Kasumi-1 (cell line): ENCODE measurements at places on chromosomes 13 and 19.
A peak's percentile ranks its signal among the peaks of the same experiment; 100 is the strongest.

DNA sequence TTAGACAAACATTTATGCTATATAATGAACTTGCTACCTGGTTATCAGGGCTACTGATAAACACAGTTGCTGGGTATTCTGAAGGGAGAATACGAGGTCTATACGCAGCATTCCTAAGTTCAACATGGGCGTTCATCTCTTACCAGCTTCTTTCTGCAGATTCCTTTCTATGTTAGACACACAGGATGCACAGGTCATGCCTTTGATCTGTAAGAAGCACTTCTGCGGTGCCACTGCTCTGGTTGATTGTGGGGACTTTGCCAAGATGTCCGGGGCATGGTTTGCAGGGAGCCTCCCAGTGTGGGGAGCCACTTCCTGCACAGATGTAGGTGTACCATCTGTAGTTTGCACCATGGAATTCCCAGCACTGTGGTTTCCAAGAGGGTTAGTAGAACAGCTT, 40.9 kb downstream of the ATP7B start:
- DNase-seq: no peak

GRCh38 chr13:106774621-106775020, 206.7 kb upstream of the ARGLU1 start:
- no peak for DNase-seq

GRCh38 chr19:6963937-6964336, 57.3 kb downstream of the MBD3L2B start:
- peak; percentile 20 for DNase-seq

- DNase-seq: no peak
Measured at GRCh38 chr13:112069061-112069844, 2.3 kb downstream of the SOX1 start.

GRCh38 chr19:3374369-3375112, 8.2 kb downstream of the NFIC start:
- no peak for DNase-seq

DNA sequence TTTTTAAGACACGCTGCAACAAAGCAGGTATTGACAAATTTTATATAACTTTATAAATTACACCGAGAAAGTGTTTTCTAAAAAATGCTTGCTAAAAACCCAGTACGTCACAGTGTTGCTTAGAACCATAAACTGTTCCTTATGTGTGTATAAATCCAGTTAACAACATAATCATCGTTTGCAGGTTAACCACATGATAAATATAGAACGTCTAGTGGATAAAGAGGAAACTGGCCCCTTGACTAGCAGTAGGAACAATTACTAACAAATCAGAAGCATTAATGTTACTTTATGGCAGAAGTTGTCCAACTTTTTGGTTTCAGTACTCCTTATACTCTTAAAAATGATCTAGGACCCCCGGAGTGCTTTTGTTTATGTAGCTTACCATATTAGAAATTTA, 1.2 kb downstream of the BRCA2 start:
- peak; percentile 24 for DNase-seq

DNA sequence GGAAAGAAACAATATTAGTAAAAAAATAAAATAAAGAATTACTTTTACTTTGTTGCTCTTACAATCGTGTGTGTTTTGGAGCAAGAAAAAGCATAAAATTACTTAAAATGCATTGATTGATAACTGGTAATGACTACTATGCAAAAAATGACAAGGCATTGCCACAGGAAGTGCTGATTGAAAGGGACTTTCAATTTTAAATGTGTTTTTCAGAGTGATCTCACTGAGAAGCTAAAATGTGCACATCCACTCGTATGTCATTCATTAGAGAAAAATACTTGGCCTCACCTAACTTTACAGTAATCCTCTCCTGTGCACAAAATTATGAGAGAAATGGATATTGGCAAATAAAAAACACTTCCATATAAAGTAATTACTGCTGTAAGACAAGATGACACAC, 934.9 kb downstream of the SLITRK6 start:
- no peak for DNase-seq

- peak; percentile 26 for DNase-seq
Measured at GRCh38 chr19:41637484-41637883, 10.6 kb upstream of the CEACAM4 start.

DNA sequence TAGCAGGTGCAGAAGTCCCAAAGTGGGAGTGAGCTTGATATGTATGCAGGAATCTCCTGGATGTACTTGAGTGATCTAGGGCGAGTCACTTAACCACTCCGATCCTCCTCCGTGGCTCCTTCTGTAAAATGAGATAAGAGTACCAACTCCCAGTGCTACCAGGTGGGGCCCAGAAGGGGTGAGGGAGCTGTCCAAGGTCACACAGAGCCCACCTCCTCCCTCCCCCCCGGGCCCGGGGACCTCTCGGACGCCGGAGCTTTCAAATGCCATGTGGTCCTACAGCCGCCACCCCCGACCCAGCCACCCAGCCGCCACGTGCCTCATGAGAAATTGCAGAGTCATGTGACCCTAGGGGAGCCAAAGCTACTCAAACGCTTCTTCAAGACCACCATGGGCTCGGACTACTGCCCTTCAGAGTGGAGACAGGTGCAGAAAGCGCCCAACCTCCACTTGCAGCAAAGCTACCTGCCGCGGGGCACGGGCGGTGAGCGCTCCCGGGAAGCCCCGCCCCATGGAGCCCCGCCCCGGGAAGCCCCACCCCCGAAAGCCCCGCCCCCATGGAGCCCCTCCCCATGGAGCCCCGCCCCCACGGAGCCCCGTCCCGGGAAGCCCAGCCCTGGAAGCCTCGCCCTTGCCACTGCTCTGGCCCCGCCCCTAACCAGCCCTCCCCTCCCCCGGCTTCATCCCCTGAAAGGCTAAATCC, 10.1 kb upstream of the ZNF358 start:
- DNase-seq: peak; percentile 5

GRCh38 chr13:27354379-27354778, 70.0 kb upstream of the GTF3A start:
- DNase-seq: no peak

DNA sequence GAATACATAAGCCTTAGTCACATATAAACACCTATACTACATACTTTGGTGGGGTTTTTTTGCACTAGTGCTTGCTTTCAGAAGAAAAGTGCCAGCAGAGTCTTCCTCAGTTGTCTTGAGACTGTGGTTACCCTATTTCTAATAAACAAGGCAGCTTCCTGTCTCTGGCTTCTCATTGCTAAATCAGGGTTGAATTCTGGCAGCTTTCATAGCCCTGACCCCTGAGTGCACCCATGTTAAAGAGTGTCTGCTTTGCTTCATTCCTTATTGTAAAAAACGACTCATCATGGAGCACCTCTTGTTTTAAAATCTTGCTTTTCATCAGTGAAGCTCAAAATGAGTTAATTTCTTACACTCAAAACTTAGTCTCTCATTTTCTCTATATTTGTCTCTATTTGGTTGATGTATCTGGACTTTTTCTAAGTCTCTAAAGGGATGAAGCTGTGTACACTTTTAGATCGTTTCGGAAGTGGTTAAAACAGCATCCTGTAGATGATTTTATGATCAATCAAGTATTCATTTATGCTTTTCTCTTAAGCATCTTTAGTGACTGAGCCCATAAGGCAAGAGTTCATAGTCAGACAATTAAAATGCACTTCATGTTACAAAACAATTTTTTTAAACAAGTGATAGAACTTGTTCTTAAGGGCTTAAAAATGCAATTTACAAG, 72.1 kb downstream of the KLF12 start:
- no peak for DNase-seq

- DNase-seq: no peak
Measured at GRCh38 chr19:49243129-49243528, 81.9 kb downstream of the SLC6A16 start.

- peak; percentile 26 for DNase-seq
Measured at GRCh38 chr19:1384478-1385110, 887 bp downstream of the NDUFS7 start.

- DNase-seq: peak; percentile 0
Measured at GRCh38 chr13:31012655-31013024, 80.2 kb downstream of the TEX26 start.

DNA sequence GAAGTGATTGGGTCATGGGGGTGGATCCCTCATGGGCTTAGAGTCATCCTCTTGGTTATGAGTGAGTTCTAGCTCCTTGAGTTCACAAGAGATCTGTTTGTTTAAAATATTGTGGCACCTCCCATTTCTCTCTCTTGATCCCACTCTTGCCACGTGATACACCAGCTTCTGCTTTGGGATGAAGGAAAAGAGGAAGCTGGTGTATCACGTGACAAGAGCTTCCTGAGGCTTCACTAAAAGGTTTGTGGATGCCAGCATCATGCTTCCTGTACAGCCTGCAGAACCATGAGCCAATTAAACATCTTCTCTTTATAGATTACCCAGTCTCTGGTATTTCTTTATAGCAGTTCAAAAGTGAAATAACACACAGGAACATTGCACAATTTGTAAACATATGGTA, 352.5 kb upstream of the ATXN8OS start:
- peak; percentile 4 for DNase-seq

DNA sequence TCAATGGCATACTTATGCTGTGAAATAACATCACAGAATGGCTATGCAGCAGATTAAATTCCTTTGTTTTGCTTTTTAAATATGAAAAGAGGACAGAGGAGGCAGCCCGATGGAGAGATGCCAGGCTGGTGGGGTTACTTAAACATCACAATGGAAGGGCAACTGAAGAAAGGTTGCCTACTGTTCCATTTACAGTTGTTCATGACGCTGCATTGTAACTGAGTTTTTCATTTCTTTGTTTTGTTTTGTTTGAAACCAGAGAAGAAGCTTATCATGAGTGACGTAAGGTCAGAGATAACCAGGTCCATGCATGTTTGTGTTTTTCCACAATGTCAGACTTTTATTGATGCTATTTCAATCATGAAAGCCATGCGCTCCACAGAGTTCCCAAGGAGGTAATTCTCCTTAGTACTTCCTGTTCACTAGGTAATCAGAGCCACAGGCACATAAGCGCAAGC, 273.8 kb downstream of the LHFPL6 start:
- no peak for DNase-seq

DNA sequence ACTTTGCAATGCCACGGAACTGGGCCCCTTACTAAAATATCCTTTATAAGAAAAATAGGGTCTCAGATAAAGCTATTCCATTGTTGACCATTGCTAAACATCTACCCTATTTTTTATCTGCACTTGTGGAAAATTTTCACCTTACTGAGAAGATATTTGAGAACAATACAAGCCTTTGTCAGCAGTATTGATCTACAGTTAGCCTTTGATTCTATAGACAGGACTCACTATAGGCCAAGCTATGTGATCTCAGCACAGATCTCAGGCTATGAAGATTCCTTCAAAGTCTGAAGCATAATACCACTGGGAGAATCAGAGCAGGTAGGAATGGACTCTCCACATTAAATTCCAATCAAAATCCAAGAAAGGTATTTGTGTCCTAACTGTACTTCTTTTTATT, 1099.7 kb downstream of the DIAPH3 start:
- DNase-seq: no peak

DNA sequence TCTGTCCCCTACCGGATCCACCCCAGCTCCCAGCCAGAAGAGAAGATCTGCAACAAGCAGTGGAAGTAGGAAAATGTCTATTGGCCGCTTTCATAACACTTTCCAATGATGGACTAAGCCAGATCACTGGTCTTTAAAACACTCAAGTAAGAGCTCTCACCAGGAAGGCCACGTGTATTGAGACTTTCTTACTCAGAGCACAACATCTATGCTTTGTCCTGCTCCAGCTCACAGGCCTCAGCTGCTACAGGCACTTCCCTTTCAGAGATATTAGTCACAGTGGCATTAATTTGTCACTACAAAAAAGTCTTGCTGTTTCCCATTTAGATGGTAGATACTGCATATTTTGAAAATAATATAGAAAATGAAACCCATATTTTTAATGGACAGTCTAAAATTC, 164.2 kb downstream of the ABCC4 start:
- peak; percentile 78 for DNase-seq
